ENCODE measurements at places on chromosomes 5 and 9.

DNA sequence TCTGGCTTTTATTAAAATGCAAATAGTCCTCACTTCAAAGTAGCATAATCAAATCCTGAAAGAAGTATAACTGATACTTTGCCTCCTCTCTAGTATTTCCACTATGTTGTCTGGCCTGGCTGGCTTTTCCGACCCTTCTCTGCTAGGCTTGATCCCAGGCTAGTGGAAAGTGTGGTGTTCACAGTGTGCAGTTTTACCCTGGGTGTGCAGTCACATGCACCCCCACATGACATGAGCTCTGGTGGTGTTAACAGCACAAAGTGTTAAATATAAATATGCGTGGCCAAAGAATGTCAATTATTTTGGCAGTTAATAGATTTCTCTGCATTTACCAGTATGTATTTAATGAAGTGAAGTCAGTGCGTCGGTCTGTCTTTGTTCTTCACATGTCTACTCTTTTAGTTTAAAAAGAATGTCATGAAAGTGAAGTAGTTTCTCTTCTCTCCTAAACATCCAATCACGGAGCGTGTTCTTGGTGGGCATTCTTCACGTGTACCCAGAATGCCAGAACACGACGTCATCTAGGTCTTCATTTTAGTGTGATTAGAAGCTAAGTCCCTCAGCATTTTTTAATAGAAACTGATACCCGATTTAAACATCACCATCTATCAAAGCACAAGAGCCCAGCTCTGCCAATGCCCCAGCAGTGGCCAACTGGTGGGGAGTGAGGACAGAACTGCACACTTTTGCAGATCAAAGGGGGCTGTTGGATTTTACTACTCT lies 286.4 kb downstream of the FANCC start:
- no peak for DNase-seq

GRCh38 chr5:11289733-11290132 lies 528.7 kb upstream of the DAP start:
- no peak for DNase-seq

GRCh38 chr5:180160215-180160614 lies 48.8 kb downstream of the RASGEF1C start:
- no peak for DNase-seq

- DNase-seq = no peak
Measured at GRCh38 chr5:139755892-139756671, 39.5 kb upstream of the PSD2 start.

GRCh38 chr9:106414042-106414441 lies 448.9 kb upstream of the ZNF462 start:
- no peak for DNase-seq

DNA sequence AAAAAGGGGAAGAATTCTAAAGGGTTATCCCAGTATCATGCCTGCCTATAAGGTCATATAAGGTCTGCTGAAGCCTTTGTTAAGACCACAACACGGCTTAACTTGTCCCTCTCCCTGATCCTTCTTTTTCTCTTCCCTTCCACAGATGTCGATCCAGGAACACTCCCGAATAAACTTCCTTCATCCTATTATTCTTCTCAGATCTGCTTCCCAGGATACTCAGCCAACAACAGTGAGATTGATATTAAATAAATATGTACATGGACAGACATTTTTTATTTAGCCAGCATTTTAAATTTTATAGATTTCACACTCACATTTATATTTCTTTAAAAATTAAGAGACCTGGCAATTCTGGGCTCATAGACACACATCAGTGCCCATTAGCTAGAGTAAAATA lies 44.1 kb downstream of the DPYSL3 start:
- DNase-seq = no peak

GRCh38 chr5:35183556-35183955 lies 46.7 kb downstream of the PRLR start:
- DNase-seq = no peak

DNA sequence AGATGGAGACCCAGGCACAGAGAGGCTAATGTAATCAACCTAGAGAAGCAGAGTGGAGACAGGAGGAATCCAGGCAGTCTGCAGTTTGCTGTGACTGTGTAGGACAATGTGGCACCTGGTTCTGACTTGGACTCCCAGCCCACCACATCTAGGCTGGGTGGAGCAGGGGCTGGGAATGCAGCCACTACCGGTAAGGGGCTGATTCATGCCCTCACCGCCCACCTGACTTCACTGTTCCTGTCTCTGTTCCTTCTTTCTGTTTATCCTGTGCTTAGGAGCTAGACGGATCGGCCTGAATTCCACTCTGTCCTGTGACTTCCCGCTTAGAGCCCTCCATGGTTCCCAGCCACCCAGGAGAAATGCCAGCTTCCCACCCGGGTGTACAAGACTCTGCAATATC lies 2.6 kb downstream of the PDLIM4 start:
- no peak for DNase-seq

GRCh38 chr5:166535641-166536040 lies 1755.8 kb upstream of the WWC1 start:
- DNase-seq = no peak

GRCh38 chr9:113428062-113428615 lies 17.6 kb downstream of the C9orf43 start:
- DNase-seq = no peak

- DNase-seq = no peak
Measured at GRCh38 chr5:65816729-65817128, 94.7 kb downstream of the NLN start.

DNA sequence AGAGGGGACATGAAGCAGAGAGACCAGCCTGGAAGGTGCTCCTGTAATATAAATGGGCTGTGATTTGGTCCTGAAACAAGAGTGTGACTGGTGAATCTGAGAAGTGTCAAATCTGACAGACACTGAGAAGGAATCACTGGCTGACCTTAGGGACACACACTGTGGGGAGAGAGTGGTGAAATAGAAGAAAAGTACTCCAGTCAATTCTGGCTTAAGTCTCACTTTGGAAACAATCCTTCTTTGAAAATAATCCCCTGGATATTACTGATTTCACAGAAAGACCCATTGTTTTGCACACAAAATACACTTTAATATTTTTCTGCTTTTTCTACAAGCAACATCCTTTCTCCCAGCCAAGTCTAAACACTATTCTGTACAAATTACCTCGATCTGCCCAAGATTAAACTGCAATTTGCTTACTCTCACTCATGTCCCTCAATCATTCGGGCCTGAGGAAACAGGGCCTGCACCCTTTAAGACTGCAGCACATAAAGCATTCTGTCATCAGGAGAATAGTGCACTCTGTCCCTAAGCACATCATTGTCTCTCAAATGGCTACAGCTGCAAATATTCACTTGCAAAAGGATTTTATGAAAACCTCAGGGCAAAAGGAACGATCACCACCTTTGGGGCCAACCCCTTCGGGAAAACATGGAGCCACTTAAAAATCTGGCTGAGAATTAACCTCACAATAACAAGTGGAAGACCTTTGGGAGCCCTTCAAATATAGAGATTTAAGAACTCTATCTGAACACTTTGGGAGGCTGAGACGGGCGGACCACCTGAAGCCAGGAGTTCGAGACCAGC lies 68.6 kb downstream of the MAPKAP1 start:
- DNase-seq = no peak

GRCh38 chr5:143182901-143183820 lies 220.3 kb downstream of the NR3C1 start:
- DNase-seq = no peak

- DNase-seq = peak; percentile 45
Measured at GRCh38 chr5:37738057-37738691, 101.7 kb downstream of the GDNF start.

- peak; percentile 79 for DNase-seq
Measured at GRCh38 chr5:6773342-6774035, 60.3 kb downstream of the TENT4A start.

DNA sequence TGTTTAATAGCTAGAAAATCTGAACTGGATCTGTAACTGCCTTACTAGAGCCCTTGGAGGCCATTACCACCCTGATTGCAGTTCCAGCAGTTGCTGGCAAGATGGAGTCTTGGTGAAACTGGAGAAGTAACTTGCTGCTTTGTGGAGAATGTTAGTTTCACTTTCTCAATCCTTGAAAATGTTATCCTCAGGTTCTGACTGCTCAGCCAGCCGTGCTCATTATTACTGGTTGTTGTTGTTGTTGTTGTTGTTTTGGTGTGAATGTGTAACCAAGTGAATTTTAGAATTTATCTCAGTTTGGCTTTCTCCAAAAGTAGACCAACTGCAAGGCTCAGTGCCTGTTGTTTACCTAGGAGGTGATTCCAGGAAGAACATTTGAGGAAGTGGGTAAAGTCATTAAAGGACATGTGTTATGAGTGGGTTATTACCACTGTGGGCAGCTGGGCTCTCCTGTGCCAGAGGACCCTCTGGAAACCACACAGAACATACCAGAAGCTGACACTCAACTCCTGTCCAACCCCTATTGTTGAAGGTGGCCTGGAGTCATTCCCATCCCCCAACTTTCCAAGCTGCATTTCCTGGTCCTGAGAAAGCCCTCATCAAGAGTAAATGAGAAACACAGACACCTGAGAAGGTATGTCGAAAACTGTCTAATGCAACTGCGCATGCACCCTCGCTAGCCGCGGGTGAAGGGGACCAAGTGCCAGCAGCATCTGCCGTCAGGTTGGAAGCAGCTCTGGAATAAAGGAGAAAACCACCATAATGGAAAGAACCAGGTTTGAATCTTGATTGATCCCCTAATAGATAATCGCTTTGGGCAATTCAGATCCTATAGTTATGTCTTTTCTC lies 111.6 kb downstream of the CMYA5 start:
- DNase-seq = no peak

GRCh38 chr9:87816036-87816435 lies 66.6 kb upstream of the SPATA31E1 start:
- peak; percentile 1 for DNase-seq

GRCh38 chr9:131036071-131036470 lies 27.1 kb downstream of the LAMC3 start:
- DNase-seq = no peak

DNA sequence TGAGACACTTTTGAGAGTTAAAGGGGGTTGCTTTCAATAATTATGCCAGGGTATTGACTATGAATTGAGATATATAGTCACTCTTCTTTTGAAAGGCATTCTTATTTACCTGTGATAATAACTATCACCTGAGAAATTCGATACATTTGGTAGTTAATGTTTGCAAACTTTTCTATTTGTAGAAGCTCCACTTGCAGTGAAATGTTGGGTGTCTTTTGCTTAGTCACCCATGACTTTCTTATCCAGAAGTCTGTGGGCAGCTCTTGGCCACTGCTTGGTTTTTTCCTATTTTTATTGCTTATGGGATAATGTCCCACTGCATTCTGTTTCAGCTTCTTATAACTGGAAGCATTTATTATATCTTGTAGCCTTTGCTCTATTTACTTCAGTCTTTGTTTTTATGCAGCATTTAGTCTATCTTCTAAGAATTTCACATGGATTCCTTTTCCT lies 3.9 kb downstream of the MACIR start:
- DNase-seq = no peak

GRCh38 chr9:106019039-106019680 lies 324.8 kb downstream of the TMEM38B start:
- no peak for DNase-seq

DNA sequence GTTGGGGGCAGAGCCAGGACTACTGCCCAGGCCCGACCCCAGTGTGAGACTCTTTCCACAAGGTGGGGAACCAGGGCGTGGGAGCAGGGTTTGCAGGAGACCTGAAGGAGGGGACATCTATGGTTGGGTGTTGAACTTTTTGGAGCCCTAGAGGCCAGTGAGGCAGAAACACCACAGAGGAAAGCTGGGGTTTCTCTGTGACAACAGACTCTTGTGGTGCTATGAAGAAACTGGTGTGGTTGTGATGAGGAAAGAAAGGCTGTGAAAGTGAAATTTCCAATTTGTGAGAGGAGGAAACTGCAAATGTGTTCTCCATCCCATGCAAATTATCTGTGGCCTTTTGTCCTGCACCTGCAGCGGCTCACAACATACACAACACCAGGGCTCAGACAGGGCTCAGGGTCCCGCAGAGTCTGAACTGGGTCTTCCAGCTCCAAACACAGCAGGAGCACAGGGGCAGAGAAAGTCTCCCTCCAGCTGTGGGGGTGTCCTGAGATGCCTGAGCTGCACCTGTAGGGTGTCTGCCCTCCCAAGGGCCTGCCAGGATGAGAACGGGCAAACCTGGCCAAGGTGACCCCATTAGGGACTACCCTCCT lies 51.4 kb upstream of the GRHPR start:
- DNase-seq = no peak

DNA sequence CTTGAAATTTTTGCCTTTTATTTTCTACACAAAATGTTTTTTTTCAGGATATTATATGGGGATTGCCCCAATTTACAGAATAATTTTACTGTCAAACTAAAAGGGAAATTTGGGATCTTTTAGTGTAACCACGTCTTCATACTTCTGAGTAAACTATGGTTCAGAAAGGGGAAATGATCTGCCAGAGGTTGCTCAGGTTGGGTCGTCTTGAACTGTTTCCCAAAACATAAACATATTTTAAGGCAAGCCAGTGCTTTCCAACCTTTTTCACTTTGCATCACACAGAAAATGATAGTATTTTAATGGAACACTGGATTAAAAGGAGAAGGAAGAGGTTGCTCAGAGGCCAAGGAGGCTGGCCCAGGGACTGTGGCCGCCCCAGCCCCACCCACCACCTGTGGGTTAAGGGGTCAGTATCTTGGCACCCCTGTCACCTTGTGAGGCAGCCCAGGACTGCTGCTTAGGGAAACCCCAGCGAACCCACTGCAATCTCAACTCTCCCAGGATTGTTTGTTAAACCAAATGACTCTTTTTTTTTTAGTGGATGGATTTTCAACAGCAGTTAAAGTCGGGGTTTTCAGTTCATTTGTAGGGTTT lies 142.7 kb upstream of the DHFR start:
- DNase-seq = no peak

- DNase-seq = no peak
Measured at GRCh38 chr5:128123936-128124335, 40.4 kb downstream of the SLC12A2 start.

DNA sequence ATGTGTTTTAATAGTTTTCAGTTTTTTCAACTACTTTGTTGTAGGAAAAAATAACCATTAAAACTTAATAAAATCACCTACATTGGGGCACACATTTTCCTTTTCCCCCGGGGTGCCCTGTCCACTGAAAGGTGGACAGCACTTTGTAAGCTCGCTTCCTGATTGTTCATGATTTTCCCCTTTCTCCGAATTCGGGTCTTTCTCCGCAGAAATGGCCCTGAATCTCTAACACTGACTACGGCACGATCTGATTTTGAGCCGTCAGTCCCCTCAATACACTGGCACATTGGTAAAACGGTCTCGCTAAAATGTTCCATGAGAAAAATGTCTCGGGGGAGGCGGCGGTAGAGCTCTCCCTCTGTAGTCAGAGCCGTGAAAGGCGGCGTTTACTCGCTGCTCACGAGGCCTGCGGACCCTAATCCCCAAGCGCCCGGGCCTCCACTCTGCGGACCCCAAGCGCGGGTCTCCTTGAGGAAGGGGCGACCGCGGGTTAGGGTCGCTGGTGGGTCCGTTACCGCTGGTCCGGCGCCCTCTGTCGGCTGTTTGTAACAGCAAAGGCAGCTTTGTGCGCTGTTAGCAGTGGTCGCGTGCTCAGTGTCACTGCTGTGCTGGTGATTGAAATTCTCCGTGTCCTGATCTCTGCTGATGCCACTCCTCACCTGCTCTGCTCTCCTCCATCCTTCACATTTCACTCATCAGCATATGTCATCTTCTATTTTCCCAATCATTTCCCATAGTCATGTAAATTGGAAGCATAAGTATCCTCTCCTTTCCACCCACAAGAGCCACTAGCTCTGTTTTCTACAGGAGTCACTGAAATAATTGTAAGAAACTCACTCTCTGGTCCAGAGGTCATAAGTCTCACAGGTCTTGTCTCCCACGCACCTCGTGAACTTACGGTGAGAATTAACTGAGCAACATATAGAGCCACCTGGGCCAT lies 10.8 kb upstream of the IFNA2 start:
- DNase-seq = peak; percentile 26
